Naive thymus-derived CD4-positive, alpha-beta T cell (primary cell): ENCODE measurements at places on chromosomes 1 and 21.

GRCh38 chr1:34460193-34460592, 283.5 kb downstream of the C1orf94 start:
- no peak overlapping the region for H3K4me3 ChIP-seq
- H3K36me3 ChIP-seq: no peaks in the 10 kb centered on the region
- peak; percentile 6 for DNase-seq
- H3K4me1 ChIP-seq: no peaks in the 10 kb centered on the region
- no peaks in the 10 kb centered on the region for H3K27me3 ChIP-seq
- no peak overlapping the region for H3K27ac ChIP-seq

- no peaks in the 10 kb centered on the region for H3K36me3 ChIP-seq
- DNase-seq: no peak
- no peaks in the 10 kb centered on the region for H3K4me1 ChIP-seq
- no peaks in the 10 kb centered on the region for H3K27me3 ChIP-seq
- no peak overlapping the region for H3K27ac ChIP-seq
Measured at GRCh38 chr1:117341123-117341522, 26.1 kb upstream of the MAN1A2 start.

GRCh38 chr1:94096797-94097549, 24.0 kb downstream of the ABCA4 start:
- H3K36me3 ChIP-seq: no peaks in the 10 kb centered on the region
- H3K4me3 ChIP-seq: no peak overlapping the region
- no peak overlapping the region for H3K27ac ChIP-seq
- DNase-seq: no peak
- H3K4me1 ChIP-seq: no peaks in the 10 kb centered on the region

- H3K4me1 ChIP-seq: no peaks in the 10 kb centered on the region
- no peak for DNase-seq
- no peaks in the 10 kb centered on the region for H3K27me3 ChIP-seq
- no peak overlapping the region for H3K27ac ChIP-seq
Measured at GRCh38 chr1:33396188-33397124, 34.4 kb downstream of the PHC2 start.

DNA sequence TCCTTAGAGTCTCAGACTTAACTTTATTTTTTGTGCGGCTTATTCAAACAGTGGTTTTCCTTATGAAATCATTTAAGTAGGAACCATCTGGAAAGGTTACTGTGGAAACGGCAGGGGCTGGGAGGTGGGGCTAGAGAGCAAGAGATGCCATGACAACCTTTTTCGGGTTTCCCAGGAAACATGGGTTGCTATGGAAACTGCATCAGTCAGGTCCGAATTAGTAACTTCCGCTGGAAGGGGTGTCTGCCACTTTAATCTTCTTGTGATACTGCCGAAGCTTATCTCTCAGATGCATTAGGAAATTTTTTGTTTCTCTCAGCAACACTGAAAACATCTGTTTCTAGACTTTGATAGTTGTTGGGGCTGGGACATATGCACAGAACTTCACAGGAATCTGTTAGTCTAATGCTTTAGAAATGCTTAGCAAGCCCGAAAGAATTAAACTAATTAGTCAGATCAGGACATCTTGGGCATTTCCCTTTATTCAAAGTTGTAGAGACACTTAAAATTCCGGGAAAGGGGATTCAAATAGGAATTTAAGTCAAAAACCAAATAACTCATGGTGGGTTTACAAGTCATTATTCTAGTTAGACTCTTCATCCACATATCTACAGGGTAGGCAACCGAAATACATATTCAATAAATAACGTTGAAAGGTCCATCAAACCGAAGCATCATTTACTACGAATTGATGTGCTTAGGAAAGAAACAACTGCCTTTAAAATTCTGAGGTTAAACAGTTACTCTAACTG, 2.6 kb downstream of the KCNA3 start:
- peaks cover 16% of the 10 kb centered on the region for H3K4me1 ChIP-seq
- DNase-seq: peak; percentile 76
- H3K4me3 ChIP-seq: peak overlapping the region; percentile 97
- H3K36me3 ChIP-seq: peaks cover 5% of the 10 kb centered on the region
- no peaks in the 10 kb centered on the region for H3K27me3 ChIP-seq

GRCh38 chr21:16773206-16773605, 739.6 kb upstream of the CXADR start:
- H3K4me1 ChIP-seq: no peaks in the 10 kb centered on the region
- no peak overlapping the region for H3K4me3 ChIP-seq
- H3K27ac ChIP-seq: no peak overlapping the region
- H3K36me3 ChIP-seq: no peaks in the 10 kb centered on the region

- H3K4me1 ChIP-seq: peaks cover 42% of the 10 kb centered on the region
- H3K27ac ChIP-seq: peak within 1 kb of the TSS; percentile 89
- peak; percentile 77 for DNase-seq
- no peaks in the 10 kb centered on the region for H3K36me3 ChIP-seq
Measured at GRCh38 chr21:42403611-42404231, at the start of gene UBASH3A. Gene UBASH3A, plus strand, starts transcription at chr21:42403902. Its CDS starts 44 bp downstream, at chr21:42403946.

DNA sequence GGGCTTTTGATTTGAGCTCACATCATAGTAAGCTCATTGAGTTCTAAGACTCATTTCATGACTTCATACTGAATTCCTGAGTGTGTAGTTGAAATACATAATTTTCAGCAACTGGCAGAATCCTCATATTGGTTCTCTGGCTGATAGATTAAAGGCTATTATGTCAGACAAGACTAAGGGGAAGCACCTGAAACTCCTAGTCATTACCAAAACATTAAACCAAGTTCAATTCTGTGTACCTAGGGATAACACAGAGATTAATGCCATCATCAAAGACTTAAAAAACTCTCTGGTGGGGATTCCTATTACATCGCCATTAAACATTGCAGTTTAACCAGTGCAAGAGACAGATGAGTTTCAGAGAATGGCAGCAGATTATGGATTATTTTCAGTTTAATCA, 339.1 kb downstream of the PTPRC start:
- no peaks in the 10 kb centered on the region for H3K4me1 ChIP-seq
- no peak overlapping the region for H3K4me3 ChIP-seq
- no peaks in the 10 kb centered on the region for H3K27me3 ChIP-seq
- DNase-seq: no peak
- H3K36me3 ChIP-seq: no peaks in the 10 kb centered on the region

GRCh38 chr1:110956586-110956985, 7.1 kb downstream of the LRIF1 start:
- no peaks in the 10 kb centered on the region for H3K27me3 ChIP-seq
- peaks cover 10% of the 10 kb centered on the region for H3K36me3 ChIP-seq
- no peak overlapping the region for H3K27ac ChIP-seq
- DNase-seq: no peak

GRCh38 chr1:94970783-94971182, 43.9 kb upstream of the CNN3 start:
- H3K36me3 ChIP-seq: no peaks in the 10 kb centered on the region
- no peak for DNase-seq
- no peak overlapping the region for H3K27ac ChIP-seq
- H3K4me1 ChIP-seq: no peaks in the 10 kb centered on the region

DNA sequence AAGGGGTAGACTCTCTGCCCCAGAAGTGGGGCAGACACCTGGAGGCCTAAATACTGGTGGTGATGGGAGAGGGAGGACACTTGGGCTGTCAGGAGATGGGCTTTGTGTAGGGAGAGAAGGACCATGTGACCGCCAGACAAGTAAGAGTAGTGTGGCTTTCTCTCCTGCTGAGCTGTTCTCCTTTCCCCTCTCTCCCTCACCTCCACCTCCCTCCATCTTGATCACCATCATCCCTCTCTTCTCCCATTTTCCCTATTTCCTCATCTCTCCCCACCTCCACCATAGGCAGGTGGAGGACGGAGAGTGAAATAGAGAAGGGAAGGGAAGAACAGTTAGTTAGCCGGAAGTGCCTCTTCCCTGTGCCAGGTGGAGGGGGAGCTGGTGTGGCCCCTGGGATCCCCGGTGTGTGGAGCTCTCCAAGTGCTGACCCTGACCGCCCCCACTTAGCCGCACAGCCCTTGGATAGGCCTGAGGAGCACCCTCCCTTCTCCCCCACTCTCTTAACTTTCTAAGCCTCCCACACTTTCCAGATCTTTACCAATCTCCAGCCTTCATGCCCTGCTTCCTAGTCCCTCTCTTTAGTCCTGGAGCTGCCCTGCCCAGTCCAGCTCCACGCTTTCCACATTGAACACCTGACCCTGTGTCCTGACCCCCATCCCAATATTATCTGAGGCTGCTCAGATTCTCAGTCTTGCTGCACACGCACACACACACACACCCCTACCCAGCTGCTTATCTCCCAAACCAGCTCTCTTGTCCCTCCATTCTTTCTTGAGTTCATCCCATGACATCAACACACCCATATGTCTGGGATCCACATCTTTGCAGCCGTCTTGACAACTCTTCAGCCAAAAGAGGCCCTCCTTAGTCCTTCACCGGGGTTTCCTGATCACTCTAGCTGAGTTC, 1.5 kb downstream of the CELF3 start:
- H3K36me3 ChIP-seq: no peaks in the 10 kb centered on the region
- H3K4me3 ChIP-seq: no peak overlapping the region
- H3K27me3 ChIP-seq: peaks cover 9% of the 10 kb centered on the region
- no peaks in the 10 kb centered on the region for H3K4me1 ChIP-seq

DNA sequence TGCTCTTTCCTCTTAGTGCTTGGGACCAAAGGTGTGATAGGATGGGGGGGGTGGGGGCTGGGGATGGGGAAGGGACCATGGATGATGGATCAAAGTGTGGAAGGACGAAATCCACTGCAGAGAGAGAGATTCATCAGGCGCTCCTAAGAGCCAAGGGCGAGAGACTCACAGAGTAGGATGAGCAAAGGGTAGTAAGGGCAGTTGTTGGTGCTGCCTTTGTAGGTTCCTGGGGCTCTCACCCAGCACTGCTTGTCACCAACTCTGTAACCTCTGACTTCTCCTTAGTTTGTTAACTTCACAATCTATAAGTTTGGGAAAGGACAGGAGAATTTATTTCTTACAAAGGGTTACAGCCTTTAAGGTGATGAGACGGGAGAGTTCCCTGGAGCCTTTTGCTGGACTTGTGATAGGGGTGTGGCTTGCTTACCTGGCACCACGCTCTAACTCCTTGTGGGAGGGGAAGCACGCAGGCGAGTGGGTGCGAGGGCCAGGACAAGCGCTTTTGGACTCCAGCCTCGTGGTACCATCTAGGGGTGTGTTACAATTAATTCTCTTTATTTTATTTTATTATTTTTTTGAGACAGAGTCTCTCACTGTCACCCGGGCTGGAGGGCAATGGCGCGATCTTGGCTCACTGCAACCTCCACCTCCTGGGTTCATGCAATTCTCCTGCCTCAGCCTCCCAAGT, 1.6 kb upstream of the PDXK start:
- H3K27me3 ChIP-seq: no peaks in the 10 kb centered on the region
- H3K4me3 ChIP-seq: no peak overlapping the region
- H3K36me3 ChIP-seq: no peaks in the 10 kb centered on the region
- peaks cover 12% of the 10 kb centered on the region for H3K4me1 ChIP-seq
- DNase-seq: no peak

- H3K27me3 ChIP-seq: no peaks in the 10 kb centered on the region
- no peak for DNase-seq
- H3K4me3 ChIP-seq: no peak overlapping the region
- no peaks in the 10 kb centered on the region for H3K36me3 ChIP-seq
- H3K4me1 ChIP-seq: no peaks in the 10 kb centered on the region
- no peak overlapping the region for H3K27ac ChIP-seq
Measured at GRCh38 chr1:24336075-24336474, 16.9 kb downstream of the GRHL3 start.

DNA sequence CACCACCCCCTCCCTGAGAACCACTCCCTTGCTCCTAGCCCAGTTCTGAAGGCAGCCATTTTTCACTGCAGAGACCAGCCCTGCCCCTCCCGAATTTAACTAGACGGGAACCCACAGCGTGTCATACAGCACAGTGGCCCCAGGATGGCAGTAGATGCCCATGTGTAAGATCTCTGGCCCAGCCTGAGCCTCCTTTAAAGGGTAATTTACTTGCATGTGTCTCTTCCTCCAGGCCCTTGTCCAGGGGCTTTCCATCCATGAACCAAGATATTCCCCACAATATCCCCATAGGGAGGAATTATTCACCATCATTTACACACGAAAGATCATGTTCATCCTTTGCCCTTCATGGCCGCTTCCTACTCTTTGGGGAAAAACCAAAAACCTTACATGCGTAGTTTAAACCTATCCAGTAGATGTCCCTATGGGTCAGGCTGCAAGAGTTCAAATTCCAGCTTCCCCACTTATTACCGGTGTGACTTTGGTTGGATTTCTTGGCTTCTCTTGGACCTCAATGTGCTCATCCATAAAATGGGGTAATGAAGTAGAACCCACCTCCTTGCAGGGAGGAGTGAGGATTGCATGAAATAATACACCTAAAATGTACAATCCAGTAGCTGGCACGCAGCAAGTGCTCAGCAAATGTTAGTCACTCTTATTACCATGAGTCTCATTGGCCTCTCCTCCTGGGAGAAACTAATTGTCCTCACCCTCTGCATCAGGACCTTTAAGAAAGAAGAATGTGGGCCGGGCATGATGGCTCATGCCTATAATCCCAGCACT, 4.0 kb upstream of the LACTBL1 start:
- H3K4me1 ChIP-seq: no peaks in the 10 kb centered on the region
- H3K36me3 ChIP-seq: no peaks in the 10 kb centered on the region
- H3K27ac ChIP-seq: no peak overlapping the region
- DNase-seq: peak; percentile 40
- no peak overlapping the region for H3K4me3 ChIP-seq

DNA sequence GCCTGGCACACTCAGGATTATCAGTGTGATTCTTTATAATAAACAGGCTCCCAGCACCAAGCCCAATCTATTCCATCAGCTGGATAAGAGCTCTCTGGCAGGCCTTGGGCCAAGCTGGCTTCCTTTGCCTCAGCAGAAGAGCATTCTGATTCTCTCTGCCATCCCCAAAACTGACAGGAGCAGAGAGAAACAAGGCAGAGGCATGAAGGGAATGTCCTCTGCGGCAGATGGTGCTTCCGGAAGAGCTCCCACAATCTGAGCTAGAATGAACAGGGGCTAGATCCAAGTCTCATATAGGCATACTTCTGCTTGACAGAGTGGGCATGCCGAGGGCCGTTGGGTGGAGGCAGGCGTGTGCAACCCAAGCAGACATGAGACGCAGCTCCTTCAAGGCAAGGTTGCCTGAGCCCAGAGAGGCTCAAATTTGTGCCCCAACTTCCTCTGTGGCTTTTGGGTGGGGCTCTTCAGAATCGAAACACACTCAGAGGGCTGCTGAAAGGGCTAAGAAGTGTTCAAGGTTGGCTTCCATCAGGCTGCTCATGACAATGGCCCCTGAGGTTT, 4.0 kb downstream of the CAPN2 start:
- H3K27me3 ChIP-seq: no peaks in the 10 kb centered on the region
- H3K4me1 ChIP-seq: peaks cover 61% of the 10 kb centered on the region
- peak overlapping the region; percentile 83 for H3K27ac ChIP-seq

DNA sequence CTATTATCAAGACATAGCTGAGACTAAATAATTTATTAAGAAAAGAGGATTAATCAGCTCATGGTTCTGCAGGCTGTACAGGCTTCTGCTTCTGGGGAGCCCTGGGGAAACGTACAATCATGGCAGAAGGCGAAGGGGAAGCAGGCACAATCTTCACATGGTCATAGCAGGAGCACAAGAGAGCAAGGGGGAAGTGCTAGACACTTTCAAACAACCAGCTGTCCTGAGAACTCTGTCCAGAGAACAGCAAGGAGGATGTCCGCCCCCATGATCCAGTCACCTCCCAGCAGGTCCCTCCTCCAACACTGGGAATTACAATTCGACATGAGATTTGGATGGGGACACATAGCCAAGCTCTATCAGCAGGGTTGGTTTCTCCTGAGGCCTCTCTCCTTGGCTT, 10.3 kb upstream of the SLC45A1 start:
- no peak overlapping the region for H3K4me3 ChIP-seq
- H3K27ac ChIP-seq: no peak overlapping the region
- no peak for DNase-seq

GRCh38 chr1:58881471-58881994, 97.7 kb upstream of the JUN start:
- no peaks in the 10 kb centered on the region for H3K27me3 ChIP-seq
- no peak overlapping the region for H3K27ac ChIP-seq
- H3K4me1 ChIP-seq: peaks cover 16% of the 10 kb centered on the region
- DNase-seq: no peak
- no peaks in the 10 kb centered on the region for H3K36me3 ChIP-seq
